Right renal pelvis (tissue), 4 donors: ENCODE measurements at places on chromosomes 2 and 18. TPM values are rescaled to one million over a fixed set of nuclear protein-coding genes. Genes with fewer than 3 reads are reported as not detected.

Gene MC2R
- not detected for polyA plus RNA-seq

Gene FIGN
- 12.3 TPM for polyA plus RNA-seq

Gene REG3A
- polyA plus RNA-seq: not detected

Gene ASTL
- polyA plus RNA-seq: not detected

Gene KCNK3
- polyA plus RNA-seq: 1.9 TPM

Gene DNER
- 73.5 TPM for polyA plus RNA-seq

Gene VRK2
- polyA plus RNA-seq: 18.4 TPM

Gene MALL
- polyA plus RNA-seq: 16.5 TPM

Gene FBXO36
- polyA plus RNA-seq: 8.2 TPM

Gene IL1B
- 0.96 TPM for polyA plus RNA-seq

Gene NDUFAF7
- polyA plus RNA-seq: 20.8 TPM

Gene REG3G
- not detected for polyA plus RNA-seq

Gene CFAP53
- 2.5 TPM for polyA plus RNA-seq

Gene COMMD1
- 56.6 TPM for polyA plus RNA-seq

Gene NAPG
- polyA plus RNA-seq: 22.7 TPM

Gene PLB1
- polyA plus RNA-seq: 1.1 TPM

Gene PIEZO2
- polyA plus RNA-seq: 23.5 TPM

Gene CFAP210
- polyA plus RNA-seq: 4.0 TPM

Gene SLC9A4
- 7.8 TPM for polyA plus RNA-seq

Gene RGPD3
- 0.10 TPM for polyA plus RNA-seq

Gene SLC23A3
- 23.3 TPM for polyA plus RNA-seq

Gene CDK15
- polyA plus RNA-seq: 0.99 TPM

Gene UNC80
- 1.3 TPM for polyA plus RNA-seq

Gene HSPE1
- 238 TPM for polyA plus RNA-seq

Gene DUSP2
- 6.9 TPM for polyA plus RNA-seq

Gene FAM237A
- not detected for polyA plus RNA-seq

Gene VIT
- polyA plus RNA-seq: 0.16 TPM

Gene ARHGAP15
- 5.8 TPM for polyA plus RNA-seq

Gene XIRP2
- polyA plus RNA-seq: 0.17 TPM

Gene ASAP2
- 50.3 TPM for polyA plus RNA-seq

Gene OTOS
- not detected for polyA plus RNA-seq

Gene RAX
- polyA plus RNA-seq: not detected

Gene ACMSD
- polyA plus RNA-seq: 32.1 TPM

Gene PKDCC
- 359 TPM for polyA plus RNA-seq

Gene CIB4
- 0.30 TPM for polyA plus RNA-seq

Gene CFC1
- not detected for polyA plus RNA-seq

Gene FSIP2
- 3.1 TPM for polyA plus RNA-seq

Gene PLGLB1
- 14.2 TPM for polyA plus RNA-seq

Gene LRRTM1
- polyA plus RNA-seq: 32.1 TPM

Gene RAPGEF4
- polyA plus RNA-seq: 12.1 TPM

Gene TMEM87B
- polyA plus RNA-seq: 22.1 TPM
